ENCODE measurements at places on chromosomes 2 and 18. TPM values are rescaled to one million over a fixed set of nuclear protein-coding genes. Genes with fewer than 3 reads are reported as not detected.

Gene IL36G
- total RNA-seq, result not detected

- no peak for DNase-seq
Measured at GRCh38 chr2:108947271-108947907, 41.6 kb downstream of the EDAR start.

GRCh38 chr18:50973367-50974126 is 5.7 kb downstream of the ELAC1 start:
- peak; percentile 50 for DNase-seq

- DNase-seq, result no peak
Measured at GRCh38 chr2:1540481-1540880, 127.2 kb downstream of the TPO start.

DNA sequence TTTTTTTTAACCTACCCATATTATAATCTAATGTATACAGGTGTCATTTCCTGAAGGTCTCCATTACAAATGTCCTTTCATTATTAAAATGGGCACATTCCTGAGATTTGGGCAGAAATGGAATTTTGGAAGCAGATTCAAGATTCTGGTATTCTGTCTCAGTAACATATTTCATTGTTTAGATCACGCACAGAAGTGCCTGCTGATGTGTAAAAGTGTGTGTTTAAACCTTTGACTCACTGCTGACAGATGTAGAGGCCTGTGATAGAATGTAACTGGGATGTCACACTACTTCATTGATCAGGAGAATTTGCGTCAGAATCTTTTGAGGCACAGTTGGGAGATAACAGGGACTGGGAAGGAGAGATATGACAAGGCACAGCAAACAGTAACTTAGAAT is 276.8 kb upstream of the EPAS1 start:
- no peak for DNase-seq

DNA sequence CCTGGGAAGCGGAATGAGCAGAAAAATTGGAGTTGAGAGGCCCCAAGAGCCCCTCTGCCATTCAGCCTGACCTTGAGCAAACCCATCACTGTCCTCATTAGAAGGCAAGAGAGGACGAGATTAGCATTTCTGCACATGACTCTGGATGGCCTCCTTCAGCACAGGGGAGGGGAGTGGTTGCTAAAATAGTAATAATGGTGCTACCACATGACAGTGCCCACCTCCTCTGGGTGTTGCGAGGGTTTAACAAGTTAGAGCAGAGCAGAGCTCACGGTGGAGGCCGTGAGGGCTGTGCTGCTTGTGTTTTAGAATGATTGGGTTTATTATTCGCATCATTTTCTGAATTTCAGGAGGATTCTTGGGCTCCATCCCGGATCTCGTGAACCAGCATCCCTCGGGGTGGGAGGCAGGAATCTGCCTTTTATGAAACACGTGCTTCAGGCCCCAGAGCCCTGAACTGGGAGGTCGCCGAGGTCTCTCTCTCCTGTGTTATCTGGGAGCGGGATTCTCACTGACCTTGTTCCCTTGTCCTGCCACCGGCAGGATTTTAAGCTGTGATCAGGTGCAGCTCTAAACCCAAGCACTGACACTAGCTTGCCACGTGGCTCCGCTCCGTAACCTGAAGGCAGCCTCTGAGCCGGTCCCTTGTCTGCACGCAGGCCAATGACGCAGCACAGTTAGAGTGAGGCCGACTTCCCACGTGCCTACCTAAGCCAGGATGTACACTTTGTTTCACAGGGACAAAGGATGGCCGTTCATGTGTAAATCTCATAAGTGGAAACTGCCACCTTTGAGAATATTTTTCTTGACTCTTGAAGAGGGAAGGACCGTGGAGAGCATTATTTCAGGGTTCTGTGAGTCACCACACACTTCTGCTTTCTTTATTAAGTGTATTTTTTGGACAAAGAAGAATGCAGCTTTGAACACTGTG is 142.3 kb downstream of the ACOXL start:
- DNase-seq, result no peak

GRCh38 chr18:63637703-63638102 is 6.4 kb downstream of the SERPINB4 start:
- DNase-seq, result no peak

- no peak for DNase-seq
Measured at GRCh38 chr2:159153463-159153862, 133.0 kb downstream of the WDSUB1 start.
